Stimulated activated CD4-positive, alpha-beta T cell treated with anti-CD3 and anti-CD28 coated beads, TNF-alpha, amount 100 ng/mL, for 4 hours (primary cell): ENCODE measurements at places on chromosomes 12 and 14.

- DNase-seq, result no peak
Observed at GRCh38 chr12:108821407-108822397, 35.7 kb downstream of the SSH1 start.

DNA sequence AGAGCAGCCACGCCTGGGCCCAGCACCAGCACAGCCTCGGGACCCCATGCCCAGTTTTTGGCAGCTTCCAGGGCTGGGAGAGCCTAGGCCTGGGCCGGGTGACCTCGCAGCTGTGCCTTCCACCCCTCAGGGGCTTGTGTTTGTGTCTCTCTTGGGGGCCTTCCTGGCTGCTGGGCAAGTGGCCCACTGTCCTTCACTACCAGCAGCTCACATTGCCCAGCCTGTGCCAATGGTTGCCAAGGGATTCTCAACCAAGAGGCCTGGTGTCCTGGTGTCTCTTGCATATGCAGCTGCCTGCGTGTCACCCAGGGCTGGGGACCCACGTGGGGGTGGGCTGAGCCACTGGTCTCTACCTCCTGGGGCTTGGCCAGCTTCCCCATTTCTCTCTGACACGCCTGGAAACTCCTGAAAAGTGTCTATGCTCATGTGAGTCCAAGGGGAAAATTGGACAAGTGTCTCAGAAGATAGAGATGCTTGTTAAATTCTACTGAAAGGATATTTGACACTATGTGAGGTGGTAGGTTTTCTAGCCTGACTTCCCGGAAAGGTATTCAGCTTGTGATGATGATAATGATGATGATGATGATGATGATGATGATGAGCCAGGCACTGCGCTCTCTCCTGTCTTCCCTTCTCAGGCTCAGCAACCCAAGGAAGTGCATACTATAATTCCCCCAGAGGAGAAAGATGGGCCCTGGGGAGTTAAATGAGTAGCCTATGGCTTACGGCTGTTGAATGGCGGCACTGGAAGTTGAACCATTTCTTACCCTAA lies 48.8 kb upstream of the ESRRB start:
- DNase-seq, result no peak

- DNase-seq, result no peak
Observed at GRCh38 chr12:3125674-3126073, 48.5 kb downstream of the TSPAN9 start.

GRCh38 chr14:97336816-97337215 lies 539.6 kb downstream of the VRK1 start:
- DNase-seq, result no peak

- no peak for DNase-seq
Observed at GRCh38 chr12:54127538-54128259, 61.1 kb downstream of the SMUG1 start.

- no peak for DNase-seq
Observed at GRCh38 chr14:95173518-95173917, 16.2 kb upstream of the DICER1 start.
